ENCODE measurements at places on chromosomes 11 and 22.

- no peak for DNase-seq
Observed at GRCh38 chr22:50473088-50473487, 1.7 kb downstream of the SBF1 start.

GRCh38 chr11:34997952-34998528 is 81.6 kb downstream of the PDHX start:
- DNase-seq, result no peak

DNA sequence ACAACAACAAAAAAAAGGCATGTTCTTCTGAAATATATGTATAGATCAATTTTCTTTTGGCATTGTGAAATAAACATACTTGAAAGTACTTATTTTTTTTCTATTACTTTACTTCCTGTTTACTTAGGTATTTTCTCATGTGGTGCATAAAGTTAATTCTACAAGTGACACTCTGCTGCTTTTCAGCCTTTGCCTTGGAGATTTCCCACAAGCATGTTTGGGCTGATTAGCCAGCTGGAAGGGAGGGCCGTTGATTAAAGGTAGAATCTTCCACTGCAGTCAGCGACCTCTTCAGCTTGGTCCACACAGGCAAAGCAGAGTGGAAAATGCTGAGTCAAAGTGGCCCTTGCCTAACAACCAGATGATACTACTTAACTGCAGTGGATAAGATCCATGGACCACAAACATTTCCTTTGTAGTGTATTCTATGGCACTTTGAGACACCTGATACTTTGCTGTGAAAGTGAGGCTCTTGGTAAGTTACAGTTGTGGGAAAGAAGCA is 176.0 kb downstream of the ARHGAP42 start:
- DNase-seq, result peak; percentile 71

DNA sequence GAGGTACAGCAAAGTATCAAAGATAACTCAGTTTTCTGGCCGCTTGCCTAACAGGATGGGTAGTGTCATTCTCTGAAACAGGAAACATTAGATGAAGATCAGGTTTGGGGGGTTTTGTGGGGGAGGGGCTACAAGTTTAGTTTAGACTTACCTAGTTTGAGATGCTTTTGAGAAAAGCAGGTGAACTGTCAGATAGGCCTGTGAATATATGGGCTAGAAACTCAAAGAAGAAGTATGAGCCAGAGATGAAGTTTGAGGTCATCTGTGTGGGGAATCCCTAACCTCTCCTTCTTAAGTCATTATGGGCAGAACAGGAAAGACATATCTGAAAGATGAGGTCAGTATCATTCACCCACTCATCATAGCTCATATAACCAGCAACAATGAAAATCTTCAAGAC is 11.9 kb downstream of the HOATZ start:
- peak; percentile 50 for DNase-seq

DNA sequence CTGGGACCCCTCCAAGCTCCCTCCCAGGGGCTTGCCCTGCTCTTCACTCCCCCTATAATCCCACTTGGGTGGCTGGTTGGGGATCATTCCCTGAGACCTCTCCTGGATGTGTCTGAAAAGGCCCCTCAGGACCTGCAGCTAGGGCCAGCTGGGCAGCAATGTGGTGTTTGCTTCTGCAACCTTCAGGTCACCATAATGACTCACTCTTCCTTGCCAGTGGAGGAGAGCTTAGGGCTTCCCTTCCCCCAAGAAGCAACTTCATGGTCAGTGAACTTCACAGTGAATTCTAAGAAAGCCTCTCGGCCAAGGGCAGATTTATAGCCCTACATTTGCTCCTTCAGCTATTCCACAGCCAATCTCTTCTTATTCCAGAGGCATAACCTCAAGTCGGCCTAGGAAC is 45.1 kb upstream of the TSPAN18 start:
- peak; percentile 43 for DNase-seq

DNA sequence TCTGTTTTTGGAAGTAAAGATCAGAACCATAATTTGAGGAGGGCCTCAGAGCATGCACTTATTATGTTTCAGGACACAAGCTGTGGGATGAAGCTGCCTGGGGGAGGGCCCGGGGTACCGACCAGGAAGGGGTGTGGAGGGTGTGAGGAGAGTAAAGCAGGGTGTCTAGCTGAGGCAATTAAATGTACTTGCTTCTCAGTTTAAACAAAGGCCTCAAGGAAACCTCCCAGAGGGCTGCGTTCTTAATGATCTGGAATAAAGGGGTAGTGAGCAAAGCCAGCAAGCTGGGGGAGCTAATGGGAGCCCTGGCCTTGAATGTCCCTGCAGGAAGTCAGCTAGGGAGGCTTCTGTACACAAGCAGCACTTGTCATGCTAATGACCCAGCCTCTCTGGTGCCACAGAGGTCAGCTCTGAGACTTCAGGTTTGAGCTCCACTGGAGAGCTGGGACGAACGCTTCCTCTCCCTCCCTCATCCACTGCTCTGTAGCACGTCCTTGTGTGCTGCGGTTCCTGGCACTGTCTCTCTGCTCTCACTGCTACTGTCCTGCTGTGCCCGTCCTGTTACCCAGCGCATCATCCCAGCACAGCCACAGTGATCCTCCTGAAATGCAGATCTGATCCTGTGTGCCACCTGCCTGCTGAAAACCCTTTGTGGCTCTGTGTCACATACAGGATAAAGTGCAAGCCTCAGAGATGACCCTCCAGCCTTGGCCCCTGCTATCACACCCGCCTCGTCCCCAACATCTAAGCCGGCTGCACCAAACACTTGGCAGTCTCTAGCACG is 159.7 kb downstream of the DBX1 start:
- no peak for DNase-seq

GRCh38 chr22:32842486-32842885 is 41.0 kb downstream of the TIMP3 start:
- no peak for DNase-seq

DNA sequence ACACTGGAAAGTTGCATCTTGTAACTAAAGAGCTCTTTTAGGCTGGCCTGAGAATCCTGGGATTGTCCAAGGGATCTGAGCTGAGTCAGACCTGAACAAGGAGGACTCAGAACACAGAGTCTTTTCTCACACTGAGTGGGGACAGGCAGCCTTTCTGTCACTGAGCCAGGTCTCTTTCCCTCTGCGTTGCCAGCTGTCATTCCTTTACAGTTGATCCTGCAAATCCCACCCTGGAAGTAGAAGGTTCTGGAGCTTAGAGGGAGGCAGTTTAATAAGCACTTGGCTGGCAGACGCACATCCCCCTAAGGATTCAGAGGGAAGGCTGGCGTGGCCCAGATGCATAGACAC is 76.3 kb upstream of the SUSD2 start:
- DNase-seq, result no peak

GRCh38 chr11:9301720-9302119 is 12.7 kb downstream of the TMEM41B start:
- no peak for DNase-seq

- DNase-seq, result no peak
Observed at GRCh38 chr11:17354601-17354991, 3.0 kb downstream of the NCR3LG1 start.

DNA sequence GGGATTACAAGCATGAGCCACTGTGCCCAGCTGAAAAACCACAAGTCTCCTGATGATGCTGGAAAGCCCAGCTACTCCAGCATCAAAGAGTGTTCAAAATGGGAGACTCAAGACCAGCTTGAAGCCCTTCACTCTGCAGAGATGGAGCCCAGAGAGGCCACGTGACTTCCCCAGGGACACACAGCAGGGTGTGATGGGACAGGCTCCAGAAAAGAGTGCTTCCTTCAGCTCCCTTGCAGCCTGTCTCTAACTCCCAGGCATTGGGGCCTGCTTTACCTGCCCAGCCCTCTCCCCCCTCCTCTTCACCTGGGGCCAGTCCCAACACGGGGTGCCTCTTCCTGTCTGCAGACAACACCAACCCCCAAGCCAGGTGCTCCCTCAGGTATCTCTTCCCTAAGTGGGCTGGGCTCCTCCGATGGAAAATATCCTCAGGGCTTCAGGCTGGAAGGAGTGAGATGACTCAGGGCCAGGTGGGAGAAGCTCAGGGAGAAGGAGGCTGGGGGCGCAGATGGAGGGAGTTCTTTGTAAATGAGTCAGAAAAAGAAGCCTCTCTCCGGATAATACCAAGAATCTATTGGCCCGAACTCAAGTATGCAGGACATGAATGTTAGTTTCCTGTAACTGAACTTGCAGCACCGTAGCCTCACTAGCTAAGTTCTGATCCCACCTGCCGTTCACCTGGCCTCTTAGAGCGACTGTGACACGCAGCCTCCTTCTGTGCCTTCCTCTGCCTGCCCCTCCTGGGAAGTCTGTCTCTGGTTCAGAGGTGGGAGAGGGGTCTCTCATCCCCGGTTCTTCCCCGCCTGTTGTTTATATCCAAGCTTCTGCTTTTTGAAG is 326.6 kb downstream of the MN1 start:
- peak; percentile 96 for DNase-seq

DNA sequence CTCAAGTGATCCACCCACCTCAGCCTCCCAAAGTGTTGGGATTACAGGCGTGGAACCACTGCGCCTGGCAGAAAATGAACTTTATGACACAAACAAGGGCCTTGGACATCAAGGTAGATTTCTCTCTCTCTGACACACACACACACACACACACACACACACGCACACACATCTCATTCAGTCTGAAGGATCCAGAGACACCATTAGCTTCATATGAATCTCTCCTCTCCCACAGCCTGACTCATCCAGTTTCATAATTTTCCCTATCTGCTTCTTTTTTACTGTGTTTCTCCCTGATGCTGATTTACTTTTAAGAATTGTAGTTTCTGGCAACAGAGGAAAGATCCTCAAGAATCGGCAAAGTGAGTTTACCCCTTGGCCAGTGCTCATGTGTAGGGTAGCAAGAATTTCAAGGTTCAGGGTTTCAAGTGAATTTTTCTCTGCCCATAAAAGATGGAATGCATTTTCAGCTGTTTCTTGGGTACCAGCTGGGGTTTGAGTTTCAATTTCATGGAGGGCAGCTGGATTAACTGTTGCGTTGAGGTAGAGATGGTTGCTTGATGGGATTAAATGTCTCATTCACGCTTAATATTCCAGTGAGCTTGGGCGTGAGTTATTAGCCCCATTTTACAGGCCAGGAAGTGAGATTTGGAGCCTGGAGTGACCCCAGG is 3.5 kb downstream of the MYO18B start:
- DNase-seq, result no peak

DNA sequence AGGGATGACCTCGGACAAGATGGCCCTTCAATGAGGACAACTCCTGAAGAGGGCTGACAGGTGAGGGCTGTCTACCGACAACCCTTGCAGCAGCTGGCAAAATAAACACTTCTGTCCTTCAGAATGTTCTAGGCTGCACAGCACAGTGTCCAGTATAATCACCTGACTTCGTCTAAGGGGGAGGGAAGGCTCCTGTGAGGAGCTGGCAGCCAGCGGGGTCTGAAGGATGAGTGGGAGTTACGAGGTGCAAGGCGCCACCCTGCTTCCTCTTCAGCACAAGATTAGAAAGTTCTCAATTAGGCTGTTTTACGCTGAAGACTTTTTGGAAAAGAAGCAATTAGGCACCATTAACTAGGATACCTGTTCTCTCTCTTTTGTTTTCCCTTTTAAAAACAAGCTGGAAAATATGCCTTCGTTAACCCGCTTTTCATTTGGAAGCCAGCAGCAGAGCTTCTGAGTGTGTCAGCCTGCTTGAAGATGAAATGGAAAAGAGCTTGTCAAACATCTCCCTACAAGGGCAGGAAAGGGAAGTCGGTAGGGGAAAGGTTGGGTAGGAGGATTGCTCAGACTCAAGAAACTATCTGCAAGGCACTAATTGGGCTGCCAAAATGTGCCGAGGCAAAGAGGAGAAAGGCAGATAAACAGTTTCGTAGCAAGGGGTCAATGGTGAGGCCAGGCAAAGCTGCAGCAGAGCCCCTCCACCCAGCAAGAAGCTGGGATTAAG is 592.2 kb upstream of the CADM1 start:
- DNase-seq, result no peak

DNA sequence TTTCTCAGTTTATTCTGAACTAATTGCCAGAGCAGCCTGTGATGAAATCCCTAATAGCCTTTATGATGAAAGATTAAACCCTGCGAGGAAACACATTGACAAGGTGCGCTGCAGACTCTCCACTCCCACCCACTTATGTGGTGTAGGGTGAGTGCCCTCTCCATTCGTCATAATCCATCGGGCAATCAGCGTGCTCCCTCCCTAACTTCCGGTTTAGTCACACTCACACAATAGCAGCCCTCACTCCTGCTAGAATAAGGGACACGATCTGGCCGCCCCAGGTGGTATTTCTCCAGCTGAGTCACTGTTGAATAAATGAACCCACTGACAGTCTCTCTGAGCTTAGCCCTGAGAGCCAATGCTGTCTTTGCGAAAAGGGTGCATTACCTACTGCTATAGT is 188.3 kb downstream of the OPCML start:
- DNase-seq, result peak; percentile 61

DNA sequence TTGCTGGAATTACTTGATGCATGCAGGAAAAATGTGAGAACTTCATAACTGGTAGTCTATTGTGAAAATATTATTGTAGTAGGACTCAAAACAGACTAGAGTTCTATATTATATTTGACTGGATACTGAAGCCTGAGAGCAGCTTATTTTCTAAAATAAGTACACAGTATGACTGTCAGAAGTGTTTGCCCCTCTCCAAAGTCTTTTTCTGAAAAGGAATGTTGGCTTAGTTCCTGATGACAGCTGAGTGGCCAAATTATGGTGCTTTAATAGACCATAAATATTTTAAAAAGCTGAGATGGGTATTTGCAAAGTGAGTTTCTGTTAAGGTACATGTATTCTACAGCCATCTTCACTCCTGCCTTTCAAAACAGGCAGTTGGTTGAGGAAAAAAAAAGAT is 13.1 kb downstream of the ZBED5 start:
- no peak for DNase-seq

DNA sequence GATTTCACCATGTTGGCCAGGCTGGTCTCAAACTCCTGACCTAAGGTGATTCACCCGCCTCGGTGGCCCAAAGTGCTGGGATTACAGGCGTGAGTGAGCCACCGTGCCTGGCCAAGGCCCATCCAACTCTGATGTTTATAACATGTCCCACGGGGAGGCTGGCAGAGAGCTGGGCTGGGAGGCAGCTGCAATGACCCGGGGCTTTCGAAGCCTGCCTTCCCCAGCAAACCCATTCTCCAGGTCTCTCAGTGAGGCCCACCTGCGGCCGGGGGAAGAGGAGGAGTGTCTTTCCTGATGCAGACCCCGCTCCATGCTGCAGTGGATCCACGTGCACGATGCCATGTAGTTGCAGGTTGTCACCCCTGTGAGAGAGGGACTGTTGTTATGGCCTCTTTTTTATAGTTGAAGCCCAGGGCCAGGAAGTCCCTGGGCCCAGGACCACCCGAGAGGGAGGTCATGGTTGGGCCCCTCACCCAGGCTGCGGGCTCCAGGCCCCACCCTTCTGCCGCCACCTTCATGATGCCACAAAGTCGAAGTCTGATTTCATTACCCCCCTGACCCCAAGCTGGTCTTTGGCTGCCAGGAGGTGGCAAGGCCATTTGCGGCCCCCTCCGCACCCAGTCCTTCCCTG is 38.3 kb downstream of the KCNJ4 start:
- no peak for DNase-seq

GRCh38 chr11:30346068-30346688 is 23.3 kb downstream of the ARL14EP start:
- peak; percentile 14 for DNase-seq

GRCh38 chr22:25149014-25149413 is 50.6 kb upstream of the CRYBB3 start:
- DNase-seq, result no peak

GRCh38 chr22:45435544-45436139 is 22.1 kb downstream of the RIBC2 start:
- peak; percentile 56 for DNase-seq
